ENCODE measurements at places on chromosomes 2 and 18.

GRCh38 chr18:32237049-32237448 is 47.2 kb downstream of the MEP1B start:
- no peak for DNase-seq

DNA sequence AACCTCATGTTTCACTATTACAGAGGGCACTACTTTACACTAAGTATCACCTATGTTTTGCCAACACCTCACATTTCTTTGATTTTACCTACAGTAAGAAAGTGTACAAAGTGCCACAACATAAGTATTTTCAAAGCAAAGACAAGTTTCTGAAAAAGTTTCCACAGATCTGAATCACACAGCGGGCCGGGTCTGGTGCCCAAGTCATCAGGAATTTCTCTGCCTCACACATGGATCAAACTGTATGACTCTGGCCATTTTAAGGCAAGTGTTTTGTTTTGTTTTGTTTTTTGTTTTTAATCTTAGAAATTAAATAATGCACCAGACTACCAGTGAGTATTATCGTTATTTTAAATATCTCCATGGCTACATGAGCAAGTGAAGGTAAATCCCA is 73.4 kb downstream of the ZNF516 start:
- no peak for DNase-seq

GRCh38 chr18:7940971-7941370 is 373.9 kb downstream of the PTPRM start:
- DNase-seq: no peak

GRCh38 chr18:78662879-78663278 is 316.7 kb upstream of the SALL3 start:
- DNase-seq: no peak

DNA sequence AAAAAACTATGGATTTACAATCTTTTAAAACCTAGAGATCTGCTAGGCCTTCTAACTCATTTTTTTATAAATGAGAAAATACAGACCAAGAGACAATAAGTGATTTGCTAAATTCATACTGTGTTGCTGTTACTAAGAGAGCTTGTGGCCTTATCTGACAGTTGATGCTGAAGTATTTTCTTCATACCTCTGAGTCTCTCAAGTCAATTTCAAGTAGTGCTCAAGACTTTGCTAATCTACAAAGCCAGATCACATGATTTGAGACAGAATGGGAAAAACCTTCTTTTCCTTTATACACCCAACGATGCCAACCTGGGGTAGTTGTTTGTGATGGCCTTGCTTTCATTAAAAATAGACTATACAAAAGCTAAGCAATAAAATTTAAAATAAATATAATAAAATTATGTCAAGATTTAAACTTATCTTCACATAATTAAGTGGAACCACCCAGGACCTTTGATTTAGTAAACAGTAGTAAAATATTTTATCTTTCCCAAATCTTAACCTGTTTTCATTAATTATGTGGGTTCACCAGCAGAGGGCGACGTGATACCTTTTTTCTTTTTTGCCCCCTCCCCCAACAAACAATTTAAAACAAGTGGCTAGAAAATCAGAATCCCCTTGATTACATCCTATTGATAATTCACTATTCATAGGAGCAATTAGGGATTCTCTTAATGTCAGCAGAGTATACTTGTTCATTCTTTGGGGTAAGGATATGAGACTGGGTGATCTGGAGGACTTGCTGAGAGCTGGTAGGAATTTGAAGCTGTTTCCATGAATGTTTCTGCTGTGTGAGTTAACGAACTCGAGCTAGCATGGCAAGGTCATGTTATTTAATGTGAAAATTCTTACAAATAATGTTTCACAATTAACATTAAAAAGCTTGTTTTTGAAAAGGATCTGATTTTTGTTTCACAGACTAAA is 49.6 kb upstream of the SLC5A7 start:
- no peak for DNase-seq

DNA sequence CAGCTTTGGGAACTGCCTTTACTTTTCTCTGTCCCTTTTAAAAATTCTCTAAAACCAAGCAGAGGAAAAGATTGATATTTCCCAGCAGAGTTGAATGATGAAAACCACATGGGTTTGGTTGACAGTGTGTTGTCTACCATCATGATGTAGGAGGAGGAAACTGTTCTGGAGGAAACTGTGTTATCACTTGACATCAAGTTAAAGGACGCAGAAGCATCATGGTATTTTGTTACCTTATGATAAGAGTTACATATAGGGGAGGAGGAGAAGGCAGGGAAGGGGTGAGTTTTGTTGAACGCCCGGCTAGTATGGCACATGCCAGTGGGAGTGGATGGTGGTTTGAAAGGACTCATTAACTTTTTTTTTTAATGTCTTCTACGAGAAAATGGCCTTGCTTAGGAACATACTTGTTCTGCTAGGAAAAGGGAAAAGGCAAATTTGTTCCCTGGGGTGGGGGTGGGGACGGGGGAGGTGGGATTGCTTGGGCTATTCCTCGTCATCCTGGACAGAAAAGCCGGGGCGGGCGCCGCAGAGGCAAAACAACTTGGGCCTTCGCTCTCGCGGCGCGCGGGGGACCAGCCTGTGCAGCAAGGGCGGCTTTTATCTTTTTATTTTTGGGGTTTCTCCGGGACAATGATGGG is 766 bp downstream of the TMEM17 start:
- DNase-seq: no peak
